ENCODE measurements at places on chromosomes 3 and 15. TPM values are rescaled to one million over a fixed set of nuclear protein-coding genes. Genes with fewer than 3 reads are reported as not detected.

GRCh38 chr3:178152988-178153387 lies 383.2 kb upstream of the KCNMB2 start:
- no peak for DNase-seq

DNA sequence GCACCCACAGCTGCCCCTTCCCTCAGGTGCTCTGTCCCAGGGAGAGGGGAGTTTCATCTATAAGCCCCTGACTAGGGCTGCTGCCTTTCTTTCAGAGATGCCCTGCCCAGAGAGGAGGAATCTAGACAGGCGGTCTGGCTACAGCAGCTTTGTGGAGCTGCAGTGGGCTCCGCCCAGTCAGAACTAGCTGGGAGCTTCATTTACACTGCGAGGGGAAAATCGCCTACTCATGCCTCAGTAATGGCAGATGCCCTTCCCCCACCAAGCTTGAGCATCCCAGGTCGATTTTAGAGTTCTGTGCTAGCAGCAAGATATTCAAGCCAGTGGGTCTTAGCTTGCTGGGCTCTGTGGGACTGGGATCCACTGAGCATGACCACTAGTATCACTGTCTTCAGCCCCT lies 181.2 kb upstream of the RARB start:
- no peak for DNase-seq

- DNase-seq, result peak; percentile 27
Measured at GRCh38 chr3:119013951-119014350, 20.7 kb downstream of the IGSF11 start.

DNA sequence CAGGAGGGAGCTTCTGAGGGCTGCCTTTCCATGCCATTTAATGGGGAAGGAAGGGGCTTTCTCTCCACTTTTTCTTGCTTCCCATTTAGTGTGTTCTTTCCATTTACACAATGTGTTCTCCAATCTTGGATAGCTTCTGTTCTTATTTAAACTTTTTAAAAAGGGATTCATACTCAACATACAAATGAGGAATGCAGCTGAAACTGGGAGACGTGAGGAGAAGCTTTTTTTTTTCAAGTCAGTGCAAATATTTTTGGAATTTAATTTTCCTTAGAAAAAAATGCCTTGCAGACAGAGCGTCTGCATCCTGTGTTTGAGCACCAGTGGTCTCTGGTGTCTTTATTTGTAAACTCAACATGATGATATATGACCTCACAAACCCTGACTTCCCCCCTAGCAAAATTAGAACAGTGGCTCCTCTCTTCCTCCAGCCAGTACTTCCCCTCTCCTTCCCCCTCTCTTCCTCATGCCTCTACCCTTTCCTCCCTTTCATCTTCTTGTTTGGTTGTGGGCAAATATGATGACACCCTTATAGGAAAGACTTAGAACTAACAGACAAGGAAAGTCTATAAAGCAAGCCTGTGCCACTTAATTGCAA lies 48.1 kb upstream of the PCSK6 start:
- peak; percentile 38 for DNase-seq

TICRR gene
- 1.2 TPM for total RNA-seq

GP5 gene
- 0.72 TPM for total RNA-seq

DNA sequence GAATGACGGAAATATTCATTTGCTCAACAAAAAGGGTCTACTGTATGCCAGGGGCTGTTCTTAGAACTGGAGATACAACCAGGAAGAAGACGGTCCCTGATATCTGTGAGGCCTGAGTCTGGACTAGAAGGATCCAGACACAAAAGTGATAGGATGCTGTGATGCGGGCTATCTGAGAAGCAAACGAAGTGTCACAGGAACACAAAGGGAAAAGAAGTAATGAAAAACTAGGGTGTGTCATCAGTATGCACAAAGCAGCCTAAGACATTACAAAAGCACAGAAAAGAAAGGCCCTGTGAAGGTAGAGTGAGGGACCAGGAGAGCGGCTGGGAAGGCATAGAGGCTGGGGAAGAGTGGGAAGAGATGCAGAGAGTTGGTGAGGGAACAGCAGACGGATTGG lies 63.3 kb upstream of the C3orf80 start:
- DNase-seq, result no peak

LMAN1L gene
- 1.2 TPM for total RNA-seq

- no peak for DNase-seq
Measured at GRCh38 chr3:121483290-121483689, 62.5 kb downstream of the POLQ start.

- no peak for DNase-seq
Measured at GRCh38 chr15:65409036-65409631, 13.6 kb downstream of the IGDCC4 start.

PPP1R14D gene
- 1.7 TPM for total RNA-seq

ISLR2 gene
- total RNA-seq, result 2.6 TPM

GRCh38 chr3:13717222-13717895 lies 162.5 kb downstream of the WNT7A start:
- DNase-seq, result peak; percentile 9

AP3B2 gene
- total RNA-seq, result 2.9 TPM

- DNase-seq, result no peak
Measured at GRCh38 chr15:75206803-75207617, 5.3 kb downstream of the C15orf39 start.

DNA sequence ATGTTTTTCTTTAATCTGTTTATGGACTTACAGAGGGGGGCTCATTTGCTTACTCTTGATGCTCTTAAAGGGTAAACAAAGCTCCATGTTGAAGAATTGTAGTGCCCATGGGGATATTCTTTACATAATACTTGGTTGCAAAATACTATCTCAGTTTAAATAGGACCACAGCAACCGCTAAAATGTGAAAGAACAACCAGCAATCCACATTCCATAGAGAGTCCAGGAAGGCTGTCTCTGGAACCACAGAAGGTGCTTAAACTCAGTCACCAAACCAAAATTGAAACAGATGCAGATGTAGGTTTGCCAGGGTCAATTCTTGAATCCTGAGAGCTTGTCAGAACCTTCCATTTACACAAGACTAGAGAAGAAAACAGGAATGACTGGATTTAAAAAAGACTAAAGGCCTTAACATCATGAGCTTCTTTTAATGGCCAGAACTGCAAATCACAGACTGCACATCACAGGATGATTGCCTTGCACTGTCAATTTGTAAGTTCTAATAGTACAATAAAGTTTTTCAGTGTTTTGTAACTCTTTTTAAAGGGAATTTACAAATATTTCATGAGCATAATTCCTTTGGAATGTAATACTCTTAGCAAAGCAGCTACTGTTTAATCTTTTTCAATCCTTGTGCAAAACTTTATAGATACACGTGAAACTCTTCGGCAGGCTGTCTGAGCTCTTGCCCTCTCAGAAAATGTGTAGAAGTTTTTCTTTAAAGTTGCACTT lies 661.6 kb downstream of the SI start:
- peak; percentile 27 for DNase-seq

NR1I2 gene
- 0.96 TPM for total RNA-seq

- peak; percentile 64 for DNase-seq
Measured at GRCh38 chr3:32392536-32393302, 1.1 kb downstream of the CMTM7 start.

- DNase-seq, result peak; percentile 34
Measured at GRCh38 chr15:88900309-88900981, 5.1 kb upstream of the HAPLN3 start.

DNA sequence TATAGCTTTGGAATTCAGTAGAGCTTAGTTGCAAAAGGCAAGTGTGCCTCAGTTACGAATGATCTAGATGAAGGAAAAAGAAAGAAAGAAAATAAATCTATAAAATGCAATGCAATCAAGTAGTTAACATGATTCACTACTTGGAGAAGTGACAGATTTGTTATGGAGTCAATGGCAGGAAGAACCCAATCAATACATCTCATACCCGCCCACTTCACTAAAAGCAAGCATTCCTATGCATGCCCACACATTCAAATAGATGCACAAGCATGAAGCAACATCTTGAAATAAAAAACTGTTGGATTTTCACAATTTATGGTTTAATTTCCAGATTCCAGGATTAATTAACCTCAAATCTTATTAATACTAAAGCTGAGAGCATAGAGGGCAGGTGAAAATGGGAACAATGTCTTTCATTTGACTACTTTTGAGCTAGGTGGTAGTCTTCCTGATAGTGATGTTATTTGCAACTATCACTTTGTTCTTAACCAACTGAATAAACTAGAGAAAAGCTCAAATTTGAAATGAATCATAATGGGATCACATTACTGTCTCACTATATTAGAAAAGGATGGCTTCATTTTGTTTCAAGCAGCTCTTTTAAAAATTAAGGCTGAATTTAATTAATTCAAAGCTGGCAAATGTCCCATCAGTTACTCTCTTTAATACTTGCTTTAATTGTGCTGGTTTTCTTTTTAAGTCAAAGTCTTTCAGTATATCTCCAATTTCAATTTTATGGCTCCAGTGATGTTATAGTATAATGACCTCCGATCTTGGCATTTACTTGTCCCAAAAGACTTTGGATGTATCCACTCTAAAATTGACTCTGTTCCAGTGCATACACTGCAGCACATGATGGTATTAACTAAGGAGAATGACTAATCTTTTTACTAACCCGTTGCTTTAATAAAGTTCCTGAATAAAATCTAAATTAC lies 46.7 kb upstream of the CCDC50 start:
- no peak for DNase-seq

DNA sequence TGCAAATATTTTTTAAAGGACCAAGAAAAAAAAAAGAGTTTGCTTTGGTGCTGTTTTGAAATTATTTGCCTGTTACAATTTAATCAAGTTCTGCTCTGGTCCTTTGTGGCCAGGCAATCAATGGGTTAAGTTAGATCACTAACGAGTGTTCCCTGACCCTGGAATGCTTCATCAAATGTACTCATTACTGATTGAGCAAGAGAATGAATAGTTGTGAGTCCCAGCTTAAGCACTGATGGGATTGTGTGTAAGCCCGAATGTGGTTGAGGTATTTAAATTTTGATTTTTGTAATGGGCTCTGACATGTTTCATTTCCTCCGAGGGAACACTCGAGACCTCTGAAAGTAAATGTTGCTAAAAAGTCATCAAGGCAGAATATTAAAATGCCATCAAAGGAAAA lies 699.1 kb downstream of the MCTP2 start:
- DNase-seq, result no peak

DNA sequence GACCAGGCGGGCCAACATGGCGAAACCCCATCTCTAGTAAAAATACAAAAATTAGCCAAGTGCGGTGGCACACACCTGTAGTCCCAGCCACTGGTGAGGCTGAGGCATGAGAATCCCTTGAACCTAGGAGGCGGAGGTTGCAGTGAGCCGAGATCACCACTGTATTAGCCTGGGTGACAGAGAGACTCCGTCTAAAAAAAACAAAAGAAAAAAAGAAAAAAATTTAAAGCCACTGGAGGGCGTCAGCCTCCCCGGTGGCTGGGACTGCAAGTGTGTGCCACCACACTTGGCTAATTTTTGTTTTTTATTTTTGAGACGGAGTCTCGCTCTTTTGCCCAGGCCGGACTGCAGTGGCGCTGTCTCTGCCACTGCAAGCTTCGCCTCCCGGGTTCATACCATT lies 7.9 kb downstream of the RTF1 start:
- DNase-seq, result no peak

DNA sequence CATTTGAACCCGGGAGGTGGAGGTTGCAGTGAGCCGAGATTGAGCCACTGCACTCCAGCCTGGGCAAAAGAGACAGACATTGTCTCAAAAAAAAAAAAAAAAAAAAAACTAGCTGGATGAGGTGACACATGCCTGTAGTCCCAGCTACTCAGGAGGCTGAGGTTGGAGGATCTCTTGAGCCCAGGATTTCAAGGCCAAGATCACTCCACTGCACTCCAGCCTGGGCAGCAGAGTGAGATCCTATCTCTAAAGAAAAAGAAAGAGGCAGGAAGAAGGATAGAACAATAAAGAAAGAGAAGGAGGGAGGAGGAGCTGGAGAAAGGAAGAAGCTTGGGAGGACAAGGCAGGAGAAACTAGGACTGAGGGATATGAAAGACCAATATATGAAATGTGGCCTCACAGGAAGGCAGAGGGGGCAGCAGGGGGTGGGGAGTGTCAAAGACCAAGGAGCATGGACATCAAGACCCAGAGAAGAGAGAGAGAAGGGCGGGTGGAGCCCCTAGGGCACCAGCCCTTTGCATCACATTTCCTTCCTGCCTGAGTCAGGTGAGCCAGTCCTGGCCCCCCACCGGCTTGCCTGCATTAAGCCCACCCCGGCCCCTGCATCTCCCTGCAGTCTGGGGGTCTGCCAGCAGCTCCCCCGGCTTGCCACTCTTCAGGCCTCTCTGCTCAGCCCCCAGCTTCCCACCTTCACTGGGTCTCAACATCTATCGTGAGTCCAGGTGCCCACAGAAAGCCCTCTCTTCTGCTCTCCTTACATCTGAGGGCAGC lies 11.5 kb downstream of the IGDCC3 start:
- no peak for DNase-seq

- DNase-seq, result no peak
Measured at GRCh38 chr3:22284559-22284958, 533.5 kb upstream of the ZNF385D start.

- no peak for DNase-seq
Measured at GRCh38 chr15:40275523-40275922, 7.3 kb downstream of the ANKRD63 start.

DNA sequence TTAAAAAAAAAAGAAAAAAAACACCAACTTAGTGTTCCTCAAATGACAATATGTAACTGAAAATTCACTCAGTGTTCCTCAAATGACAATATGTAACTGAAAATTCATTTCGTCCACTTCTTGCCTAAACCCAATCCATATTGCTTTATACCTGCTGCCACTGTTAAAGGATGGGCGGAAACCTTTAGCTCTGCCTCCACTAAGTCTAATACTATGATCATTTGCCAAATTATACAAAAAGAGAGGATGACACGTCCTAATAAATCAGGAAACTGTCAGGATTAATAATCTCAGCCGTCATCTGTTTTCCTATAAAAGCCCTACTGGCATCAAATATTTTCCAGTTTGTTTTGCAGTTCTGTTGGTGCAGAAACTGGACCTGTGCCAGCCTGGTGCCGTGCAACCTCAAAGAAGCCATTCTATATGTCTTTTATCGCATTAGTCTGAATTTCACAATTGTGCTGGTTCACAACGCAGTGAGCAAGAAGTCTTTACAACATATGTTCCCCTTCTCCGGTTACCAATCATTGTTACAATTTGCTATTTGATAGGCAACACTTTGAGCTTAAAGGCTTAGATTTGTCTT lies 160.4 kb upstream of the KCNH8 start:
- no peak for DNase-seq

CD200R1 gene
- 14.2 TPM for total RNA-seq

B3GALNT1 gene
- total RNA-seq, result 18.3 TPM
